ENCODE measurements at places on chromosomes 7 and 10.
A peak's percentile ranks its signal among the peaks of the same experiment; 100 is the strongest.

- no peak for DNase-seq
Observed at GRCh38 chr7:15403751-15404150, 158.1 kb downstream of the AGMO start.

GRCh38 chr10:94500063-94500462 is 45.5 kb upstream of the HELLS start:
- no peak for DNase-seq

DNA sequence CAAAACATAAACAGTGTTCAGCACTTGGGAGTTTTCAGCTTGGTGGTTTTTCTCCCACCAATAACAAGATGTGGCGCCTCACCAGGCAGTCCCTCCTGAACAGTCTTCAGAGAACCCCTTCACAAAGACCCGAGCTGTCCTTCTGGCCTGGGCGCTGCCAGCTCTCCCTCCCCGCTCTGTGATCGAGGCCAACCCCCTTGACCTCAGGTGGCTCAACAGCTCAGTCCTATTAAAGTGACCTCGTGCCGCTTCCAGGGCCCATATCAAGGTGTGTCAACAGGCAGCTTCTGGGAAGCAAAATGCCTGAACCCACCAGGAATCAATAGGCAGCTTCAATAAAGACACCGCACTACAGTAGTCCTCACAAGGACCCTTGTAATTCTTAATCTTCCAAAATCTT is 63.3 kb downstream of the CHST15 start:
- DNase-seq, result no peak

- peak; percentile 58 for DNase-seq
Observed at GRCh38 chr10:80702143-80702542, 164.4 kb downstream of the SH2D4B start.

DNA sequence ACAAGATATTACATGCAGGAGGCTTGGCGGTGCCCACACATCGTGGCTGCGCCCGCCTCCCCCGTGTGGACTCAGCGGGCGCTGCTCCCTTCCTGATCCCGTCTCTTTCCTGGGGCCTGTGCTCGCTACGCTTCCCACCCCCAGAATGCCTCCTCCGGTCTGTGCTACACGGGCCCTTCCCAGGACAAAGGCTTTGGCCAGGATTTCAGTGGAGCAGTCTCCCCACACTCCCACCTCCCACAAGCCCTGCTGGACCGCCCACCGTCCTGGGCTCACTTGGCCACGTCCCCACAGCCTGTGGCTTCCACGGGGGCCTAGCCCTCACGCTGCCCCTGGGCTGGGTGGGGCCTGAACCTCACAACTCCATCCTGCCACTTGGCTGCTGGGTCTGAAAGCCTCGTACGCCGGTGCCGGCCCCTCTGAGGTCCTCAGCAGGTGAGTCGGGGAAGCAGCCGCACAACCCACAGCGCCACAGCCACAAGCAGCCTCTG is 17.3 kb downstream of the CFAP46 start:
- DNase-seq, result no peak

All from tongue (tissue), 3 donors.